Esophagus muscularis mucosa (tissue), 4 donors: ENCODE measurements at places on chromosomes 11 and 22. TPM values are rescaled to one million over a fixed set of nuclear protein-coding genes. Genes with fewer than 3 reads are reported as not detected.

GRCh38 chr11:95512177-95512576, 277.4 kb downstream of the FAM76B start:
- peak; percentile 85 for DNase-seq
- no peak overlapping the region for H3K4me3 ChIP-seq
- H3K4me1 ChIP-seq: peaks cover 29% of the 10 kb centered on the region
- H3K36me3 ChIP-seq: no peaks in the 10 kb centered on the region
- peak overlapping the region; percentile 77 for H3K27ac ChIP-seq

DNA sequence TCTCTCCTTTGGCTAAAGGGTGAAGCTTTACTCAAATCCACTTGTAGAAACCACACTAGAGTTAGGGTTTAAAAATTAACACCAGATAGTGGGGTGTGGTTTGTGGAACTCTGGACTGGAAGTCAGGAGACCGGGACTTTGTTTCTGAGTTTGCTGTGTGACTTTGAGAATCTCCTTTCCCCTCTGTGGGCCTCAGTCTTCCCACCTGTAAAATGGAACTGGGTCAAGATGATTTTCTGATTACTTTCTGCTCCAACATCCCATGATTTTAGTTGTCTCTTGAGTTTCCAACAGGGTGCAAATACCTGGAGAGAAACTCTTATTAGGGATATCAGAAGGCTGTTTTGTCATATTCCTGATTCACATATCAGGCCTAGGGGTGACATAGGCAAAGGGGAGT, 301.0 kb downstream of the MIAT start:
- no peak for DNase-seq
- no peaks in the 10 kb centered on the region for H3K27me3 ChIP-seq
- no peak overlapping the region for H3K4me3 ChIP-seq

Gene SNX32
- 0.78 TPM for total RNA-seq

Gene ADAMTS15
- 10.5 TPM for total RNA-seq

Gene ELMOD1
- 1.7 TPM for total RNA-seq

Gene GLB1L2
- 7.1 TPM for total RNA-seq
